ENCODE measurements at places on chromosomes 12 and 14.
A peak's percentile ranks its signal among the peaks of the same experiment; 100 is the strongest.

DNA sequence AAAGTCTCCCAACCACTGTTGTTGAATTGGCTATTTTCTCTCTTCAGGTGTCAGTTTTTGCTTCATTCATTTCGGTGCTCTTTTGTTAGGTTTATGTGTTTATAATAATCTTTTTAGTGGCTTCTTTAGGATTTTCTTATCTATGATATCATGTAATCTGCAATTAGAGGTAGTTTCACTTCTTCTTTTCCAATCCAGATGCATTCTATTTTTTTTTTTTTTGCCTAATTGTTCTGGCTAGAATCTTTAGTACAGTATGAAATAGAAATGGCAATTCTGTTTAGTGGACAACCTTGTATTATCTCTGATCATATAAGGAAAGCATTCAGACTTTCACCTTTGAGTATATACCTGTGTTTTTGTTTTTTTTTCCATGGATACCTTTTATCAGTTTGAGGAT lies 17.4 kb downstream of the CNOT2 start:
- peak; percentile 19 for DNase-seq

- peak; percentile 14 for DNase-seq
Observed at GRCh38 chr14:71749613-71750238, 182.5 kb upstream of the RGS6 start.

GRCh38 chr14:95774265-95775160 lies 60.6 kb upstream of the TCL1A start:
- peak; percentile 35 for DNase-seq

GRCh38 chr14:23568600-23569331 lies 1.2 kb upstream of the AP1G2 start:
- peak; percentile 52 for DNase-seq

- no peak for DNase-seq
Observed at GRCh38 chr14:94907626-94908261, 137.8 kb upstream of the GSC start.

GRCh38 chr12:132741620-132742019 lies 20.0 kb downstream of the ANKLE2 start:
- DNase-seq: no peak

DNA sequence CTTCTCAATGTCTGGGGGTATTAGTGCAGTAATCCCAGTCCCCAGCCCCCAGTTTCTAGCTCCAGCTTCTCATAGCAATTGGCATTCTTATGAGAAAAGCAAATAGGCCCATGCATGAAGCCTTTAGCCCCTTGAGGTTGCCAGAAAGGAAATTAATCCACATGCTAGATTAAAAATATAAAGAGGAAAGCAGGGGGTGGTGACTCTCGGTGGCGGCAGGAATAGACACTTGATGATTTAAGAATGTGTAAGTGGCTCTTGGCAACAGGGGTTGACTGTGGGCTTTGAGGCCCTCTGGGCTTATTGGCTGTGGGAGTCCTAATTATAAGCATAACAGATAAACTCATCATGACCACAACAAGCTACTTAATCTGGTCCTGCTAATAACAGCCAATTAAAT lies 1367.3 kb upstream of the FLRT2 start:
- DNase-seq: no peak

GRCh38 chr12:132071040-132071810 lies 72.9 kb downstream of the DDX51 start:
- no peak for DNase-seq

DNA sequence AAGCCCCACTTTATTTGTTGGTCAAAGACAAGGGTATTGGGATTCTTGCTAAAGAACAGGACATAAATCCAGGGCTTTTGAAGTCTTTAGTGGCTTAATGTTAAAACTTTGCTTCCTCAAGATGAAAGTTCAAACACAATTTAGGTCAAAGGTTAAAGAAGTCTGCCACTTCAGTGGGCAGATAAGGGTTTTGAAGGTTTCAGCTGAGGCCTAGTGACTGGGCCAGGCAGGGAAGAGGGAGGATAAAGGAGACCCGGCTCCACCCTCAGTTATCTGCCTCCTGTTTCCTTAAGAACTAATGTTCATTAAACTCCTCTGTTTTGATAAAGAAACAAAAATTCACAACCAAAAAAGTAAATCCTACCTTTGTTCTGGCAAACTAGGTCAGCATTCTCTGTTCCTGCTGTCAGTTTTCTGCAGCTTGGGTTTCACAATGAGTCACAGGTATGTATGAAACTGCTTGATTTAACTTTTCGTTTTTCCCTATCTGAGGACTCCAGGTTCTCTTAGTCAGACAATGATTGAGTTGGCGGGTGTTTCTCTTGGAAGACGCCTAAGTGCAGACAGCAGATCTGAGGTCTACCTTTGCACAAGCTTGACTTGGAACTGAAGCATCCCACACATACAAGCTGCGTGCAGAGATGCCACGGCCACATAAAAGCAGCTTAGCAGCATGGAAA lies 208.3 kb downstream of the EXOC5 start:
- no peak for DNase-seq

DNA sequence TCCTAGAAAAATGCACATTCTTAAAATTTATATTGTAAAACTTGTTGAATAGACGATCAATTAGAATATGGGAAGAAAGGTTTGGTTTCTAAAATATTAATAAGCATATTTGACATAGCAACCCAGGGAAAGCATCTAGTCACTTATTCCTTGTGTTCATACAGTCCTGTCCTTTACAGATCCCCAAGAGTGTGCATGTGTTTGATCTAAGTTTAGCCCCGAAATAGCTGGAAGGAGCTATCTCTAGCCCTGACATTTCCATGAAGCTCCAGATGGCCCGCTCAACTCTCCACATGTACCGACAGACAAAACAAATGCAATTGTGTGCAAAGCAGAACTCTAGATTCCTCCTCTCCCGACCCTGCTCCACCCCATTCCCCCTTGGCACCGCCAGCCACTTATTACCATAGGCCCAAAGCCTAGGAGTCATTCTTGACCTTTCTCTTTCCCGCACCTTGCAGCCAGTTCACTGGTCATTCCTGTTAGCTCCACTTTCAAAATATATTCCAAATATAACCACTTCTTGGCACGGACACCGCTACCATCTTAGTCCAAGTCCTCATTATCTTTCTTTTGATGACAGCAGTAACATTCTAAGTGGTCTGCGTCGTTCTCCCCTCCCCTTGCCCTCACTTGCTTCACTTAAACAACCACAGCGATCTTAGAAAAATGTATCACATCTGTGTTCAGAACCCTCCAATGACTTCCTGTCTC lies 45.4 kb upstream of the GZMB start:
- peak; percentile 50 for DNase-seq

GRCh38 chr12:42402821-42403411 lies 76.9 kb downstream of the PPHLN1 start:
- DNase-seq: no peak

GRCh38 chr12:53205747-53206419 lies 1.2 kb downstream of the ITGB7 start:
- no peak for DNase-seq

DNA sequence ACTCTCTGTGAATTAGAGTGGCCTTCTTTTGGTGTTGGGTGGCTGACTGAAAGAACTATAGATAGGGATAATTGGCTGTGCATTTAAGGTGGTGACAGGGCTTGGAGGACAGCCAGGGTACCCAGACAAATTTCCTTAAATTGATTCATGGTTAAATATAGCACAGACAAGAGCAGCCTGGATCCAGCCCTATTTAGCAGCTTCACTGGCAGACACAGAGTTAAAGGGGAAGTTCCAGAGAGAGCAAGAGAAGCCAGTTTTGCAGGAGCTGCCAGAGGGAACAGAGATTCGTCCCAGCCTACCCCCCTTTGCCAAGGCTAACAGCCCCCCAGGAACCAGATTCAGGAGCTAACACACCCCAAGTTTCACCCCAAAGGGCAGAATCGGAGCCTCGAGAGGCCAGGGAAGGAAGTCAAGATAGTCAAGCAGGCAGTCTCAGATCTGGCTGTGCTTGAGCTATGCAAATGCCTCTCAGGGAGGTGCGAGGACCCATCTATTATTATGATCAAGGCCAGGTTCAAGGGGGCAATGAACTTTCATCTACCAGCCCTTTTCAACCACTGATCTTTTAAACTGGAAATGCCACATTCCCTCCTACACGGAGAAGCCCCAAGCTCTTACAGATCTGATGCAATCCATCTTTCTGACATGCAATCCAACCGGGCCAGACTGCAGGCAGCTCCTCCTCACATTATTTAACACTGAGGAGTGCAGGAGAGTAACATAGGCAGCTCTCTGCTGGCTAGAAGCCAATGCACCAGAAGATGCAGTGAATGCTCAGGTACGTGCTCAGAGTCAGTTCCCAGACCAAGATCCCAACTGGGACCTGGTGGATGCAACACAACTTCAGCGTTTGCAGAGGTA lies 58.2 kb downstream of the DHRS2 start:
- DNase-seq: peak; percentile 7

GRCh38 chr12:30753233-30753632 lies 1.5 kb downstream of the CAPRIN2 start:
- DNase-seq: peak; percentile 74

DNA sequence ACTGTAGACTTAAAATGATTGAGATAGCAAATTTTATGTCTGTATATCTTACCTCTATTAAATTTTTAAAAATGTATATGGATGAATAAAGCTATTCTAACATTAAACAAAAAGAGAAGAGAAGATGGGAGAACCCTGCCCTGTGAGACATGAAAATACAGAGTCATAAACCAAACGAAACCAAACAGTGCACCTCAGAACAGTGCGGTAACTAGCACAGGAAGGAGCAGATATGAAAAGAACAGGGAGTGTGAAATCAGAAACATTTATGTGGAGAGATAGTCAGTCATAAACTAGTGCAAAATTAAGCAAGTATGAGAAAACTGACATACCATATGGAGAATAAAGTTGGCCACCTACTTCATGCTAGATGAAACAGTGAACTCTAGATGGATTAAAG lies 135.1 kb downstream of the ERC1 start:
- DNase-seq: no peak

GRCh38 chr12:94258593-94258992 lies 110.2 kb downstream of the PLXNC1 start:
- no peak for DNase-seq

DNA sequence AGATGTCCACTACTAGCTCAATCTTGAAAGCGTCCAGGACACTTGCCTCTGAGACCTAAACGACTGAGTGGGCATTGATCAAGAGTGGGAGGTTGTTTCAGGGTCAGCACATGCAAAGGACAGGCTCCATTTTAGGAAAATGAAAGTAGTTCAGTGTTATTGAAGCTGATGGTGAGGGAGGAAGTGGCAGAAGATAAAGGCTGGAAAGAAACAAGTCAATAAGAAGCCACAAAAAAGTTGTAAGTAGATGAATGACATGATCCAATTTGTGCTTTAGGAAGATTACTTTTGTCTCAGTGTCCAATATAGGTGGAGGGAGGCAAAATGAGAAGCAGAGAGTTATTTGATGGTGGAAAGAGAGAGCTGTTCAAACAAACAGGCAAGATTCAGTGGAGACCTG lies 22.0 kb downstream of the GPR65 start:
- no peak for DNase-seq

GRCh38 chr14:21917699-21918436 lies 244.2 kb upstream of the OR4E1 start:
- peak; percentile 76 for DNase-seq

GRCh38 chr14:99938376-99938775 lies 126.8 kb upstream of the EVL start:
- no peak for DNase-seq

DNA sequence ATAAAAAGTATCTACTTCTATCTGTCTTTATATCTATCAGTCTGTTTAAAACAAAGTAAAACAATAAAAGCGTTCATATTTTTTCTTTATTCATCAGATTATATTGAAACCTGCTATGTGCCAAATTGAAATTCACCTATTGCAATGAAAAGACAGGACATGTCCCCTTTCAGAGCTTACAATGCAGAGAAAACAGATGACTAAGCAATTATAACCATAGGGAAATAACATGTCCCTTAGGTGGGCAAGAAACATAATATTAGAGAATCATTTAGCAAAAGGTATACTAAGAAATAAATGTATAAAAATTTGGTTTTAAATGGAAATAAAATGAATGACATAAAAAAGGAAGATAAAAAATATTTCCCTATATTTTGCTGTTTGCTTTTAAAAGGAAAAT lies 1421.3 kb downstream of the FSCB start:
- DNase-seq: no peak

DNA sequence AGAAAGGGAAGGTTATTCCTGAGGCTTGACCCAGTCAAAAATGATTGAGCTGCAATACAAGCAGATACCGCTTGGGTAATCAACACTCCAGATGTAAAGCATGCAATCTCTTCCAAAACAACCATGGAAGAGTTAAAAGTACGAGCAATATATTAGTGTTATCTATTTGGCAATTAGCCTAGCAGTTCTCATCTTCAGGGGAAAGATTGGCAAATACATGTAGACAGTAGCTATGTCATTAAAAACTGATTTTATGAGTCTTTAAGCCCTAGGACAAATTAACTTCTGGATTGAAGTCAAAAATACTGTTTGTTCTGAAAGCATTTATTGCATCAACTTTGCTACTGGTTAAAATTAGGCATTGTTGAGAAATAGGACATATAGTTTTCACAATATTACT lies 9.3 kb upstream of the GYS2 start:
- no peak for DNase-seq

DNA sequence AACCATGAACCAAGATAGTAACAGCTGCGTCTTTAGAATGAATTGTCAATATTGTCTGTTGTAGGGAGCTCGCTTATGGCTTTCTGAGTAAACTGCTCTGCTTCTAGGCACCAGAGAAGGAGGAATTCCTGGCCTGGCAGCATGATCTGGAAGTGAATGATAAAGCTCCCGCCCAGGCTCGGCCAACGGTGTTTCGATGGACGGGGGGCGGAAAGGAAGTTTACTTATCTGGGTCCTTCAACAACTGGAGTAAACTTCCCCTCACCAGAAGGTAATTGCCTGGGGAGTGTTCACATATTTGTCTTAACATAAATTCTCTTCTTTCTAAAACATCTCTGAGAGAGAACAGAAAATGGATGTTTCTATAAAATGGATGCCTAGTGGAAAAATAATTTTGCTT lies 4.3 kb downstream of the PRKAB1 start:
- DNase-seq: no peak

- no peak for DNase-seq
Observed at GRCh38 chr12:28776220-28776619, 372.9 kb upstream of the FAR2 start.

- no peak for DNase-seq
Observed at GRCh38 chr12:71786829-71787228, 32.2 kb downstream of the RAB21 start.

GRCh38 chr12:3015356-3015755 lies 56.2 kb downstream of the TEAD4 start:
- no peak for DNase-seq

DNA sequence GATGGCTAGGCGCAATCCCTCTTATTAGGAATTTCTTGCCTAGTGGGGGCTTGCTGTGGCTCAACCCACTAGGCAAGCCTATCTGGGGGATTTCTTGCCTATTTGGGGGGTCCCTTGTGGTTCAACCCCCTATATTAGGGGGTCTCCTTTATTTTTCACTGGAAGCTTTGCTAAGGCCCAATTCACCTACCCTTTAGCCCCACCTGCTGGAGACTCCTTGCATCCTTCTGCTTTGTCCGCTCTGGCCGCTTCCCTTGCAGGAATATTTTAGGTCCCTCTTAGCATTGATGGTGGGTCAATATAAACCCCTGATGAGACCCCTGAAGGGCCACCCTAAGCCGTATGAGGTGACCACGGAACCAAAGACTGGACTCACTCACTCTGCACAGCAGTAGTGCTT lies 1552.1 kb downstream of the AACS start:
- DNase-seq: no peak

- DNase-seq: no peak
Observed at GRCh38 chr12:106866426-106867080, 89.2 kb upstream of the TMEM263 start.

GRCh38 chr14:100370003-100370402 lies 46.9 kb downstream of the SLC25A47 start:
- DNase-seq: no peak

GRCh38 chr12:118986050-118986449 lies 4.7 kb downstream of the SRRM4 start:
- no peak for DNase-seq
